ENCODE measurements at places on chromosomes 13 and 19. TPM values are rescaled to one million over a fixed set of nuclear protein-coding genes. Genes with fewer than 3 reads are reported as not detected.

DNA sequence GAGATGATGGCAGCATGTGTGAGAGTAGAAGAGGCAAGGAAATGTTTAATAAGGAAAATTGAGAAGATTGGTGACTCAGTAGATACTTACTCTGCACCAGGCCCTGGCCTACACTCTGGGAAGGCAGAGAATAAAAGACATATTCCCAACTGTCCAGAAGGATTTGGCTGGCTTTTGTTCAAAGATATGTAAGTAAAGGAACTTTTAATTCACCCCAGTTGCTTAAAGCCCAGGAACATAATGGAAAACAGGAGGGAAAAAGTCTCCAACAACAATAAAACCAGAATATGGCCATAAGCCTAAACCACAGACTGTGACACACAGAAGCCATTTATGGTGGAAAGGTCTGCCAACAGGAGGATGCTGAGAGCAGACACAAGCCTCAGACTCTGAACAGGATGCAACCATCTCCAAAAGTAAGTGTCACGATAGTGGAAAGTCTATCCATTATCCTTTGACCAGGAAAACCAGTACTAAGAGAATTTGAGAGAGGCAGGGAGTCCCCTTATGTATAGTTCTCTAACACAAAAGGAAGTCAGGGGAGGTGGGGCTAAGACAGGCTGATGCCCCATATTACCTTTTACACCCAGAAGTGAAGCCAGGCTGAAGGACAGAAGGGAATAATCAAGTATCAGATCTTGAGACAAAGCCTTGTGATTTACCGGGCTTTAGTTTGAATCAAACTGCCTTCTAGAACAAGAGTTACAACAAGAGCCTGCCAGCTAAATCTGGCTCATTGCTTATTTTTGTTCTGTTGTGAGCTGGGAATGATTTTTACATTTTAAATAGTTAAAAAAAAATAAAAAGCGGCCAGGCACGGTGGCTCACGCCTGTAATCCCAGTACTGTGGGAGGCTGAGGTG lies 169.5 kb upstream of the STARD13 start:
- no peak for DNase-seq

Gene SBSN
- not detected for total RNA-seq

DNA sequence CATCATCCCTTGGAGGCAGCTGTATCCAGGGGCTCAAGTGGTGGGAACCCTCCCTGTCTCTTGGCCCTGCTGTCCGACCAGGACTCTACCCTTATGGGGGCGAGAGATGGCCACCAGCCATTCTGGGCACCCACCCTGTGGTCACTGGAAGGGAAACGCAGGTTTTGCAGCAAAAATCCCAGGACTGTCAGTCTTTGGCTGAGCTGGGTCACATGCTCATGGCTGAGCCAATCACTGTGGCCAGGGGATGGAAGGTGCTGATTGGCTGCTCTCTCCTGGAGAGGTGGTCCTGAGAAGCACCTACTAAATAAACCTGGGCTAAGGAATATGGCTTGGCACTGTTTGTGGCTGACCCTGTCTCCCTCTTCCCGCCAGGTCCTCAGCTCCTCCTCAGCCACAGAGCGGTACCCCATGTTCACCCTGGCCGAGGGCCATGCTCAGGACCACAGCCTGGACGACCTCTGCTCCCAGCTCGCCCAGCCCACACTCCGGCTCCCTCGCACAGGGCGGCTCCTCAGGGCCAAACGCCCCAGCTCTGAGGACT lies 8.9 kb downstream of the ATG4D start:
- DNase-seq: peak; percentile 54

DNA sequence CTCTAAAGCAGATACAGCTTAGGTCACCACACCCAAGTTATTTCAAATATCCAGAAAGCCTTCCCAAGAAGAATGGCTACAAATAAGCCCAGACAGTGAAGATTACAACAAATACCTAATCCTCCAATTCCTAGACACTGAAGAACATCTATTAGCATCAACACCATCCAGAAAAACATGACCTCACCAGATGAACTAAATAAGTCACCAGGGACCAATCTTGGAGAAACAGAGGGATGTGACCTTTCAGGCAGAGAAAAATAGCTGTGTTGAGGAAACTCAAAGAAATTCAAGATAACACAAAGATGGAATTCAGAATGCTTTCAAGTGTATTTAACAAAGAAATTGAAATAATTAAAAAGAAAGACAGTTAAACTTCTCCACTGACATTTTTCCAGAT lies 15.0 kb upstream of the CLC start:
- no peak for DNase-seq

DNA sequence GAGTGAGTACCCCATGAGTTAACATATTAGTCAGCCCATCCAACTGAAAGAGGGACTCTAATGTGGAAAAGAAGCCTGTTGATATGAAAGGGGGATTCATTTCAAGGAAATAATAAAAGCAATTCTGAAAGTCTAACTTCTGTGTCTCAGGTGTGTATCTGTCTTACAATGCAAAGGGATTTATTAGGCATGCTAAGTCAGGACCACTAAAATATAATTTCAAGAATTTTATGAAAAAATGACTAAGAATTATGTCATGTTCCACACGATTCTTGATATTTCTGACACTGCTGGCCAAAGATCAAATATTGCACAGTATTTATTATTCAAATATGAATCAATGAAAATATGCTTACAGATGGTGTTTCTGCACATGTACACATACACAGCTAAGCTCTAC lies 130.8 kb downstream of the KLF12 start:
- no peak for DNase-seq

DNA sequence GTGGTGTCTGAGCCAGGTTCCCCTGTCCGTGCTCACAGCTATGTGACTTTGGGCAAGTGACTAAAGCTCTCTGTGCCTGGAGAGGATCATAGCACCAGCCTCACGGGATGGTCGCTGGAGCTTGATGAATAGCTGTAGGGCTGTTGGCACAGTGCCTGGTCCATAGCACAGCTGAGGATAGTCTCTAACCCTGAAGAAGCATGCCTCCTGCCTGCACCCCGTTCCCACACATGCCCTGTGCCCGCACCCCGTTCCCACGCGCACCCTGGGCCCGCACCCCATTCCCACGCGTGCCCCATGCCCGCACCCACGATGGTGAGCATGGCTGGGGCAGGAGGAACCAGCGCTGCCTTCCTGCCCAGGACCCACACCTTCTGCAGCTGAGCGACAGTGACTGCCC lies 63.7 kb upstream of the F7 start:
- no peak for DNase-seq

DNA sequence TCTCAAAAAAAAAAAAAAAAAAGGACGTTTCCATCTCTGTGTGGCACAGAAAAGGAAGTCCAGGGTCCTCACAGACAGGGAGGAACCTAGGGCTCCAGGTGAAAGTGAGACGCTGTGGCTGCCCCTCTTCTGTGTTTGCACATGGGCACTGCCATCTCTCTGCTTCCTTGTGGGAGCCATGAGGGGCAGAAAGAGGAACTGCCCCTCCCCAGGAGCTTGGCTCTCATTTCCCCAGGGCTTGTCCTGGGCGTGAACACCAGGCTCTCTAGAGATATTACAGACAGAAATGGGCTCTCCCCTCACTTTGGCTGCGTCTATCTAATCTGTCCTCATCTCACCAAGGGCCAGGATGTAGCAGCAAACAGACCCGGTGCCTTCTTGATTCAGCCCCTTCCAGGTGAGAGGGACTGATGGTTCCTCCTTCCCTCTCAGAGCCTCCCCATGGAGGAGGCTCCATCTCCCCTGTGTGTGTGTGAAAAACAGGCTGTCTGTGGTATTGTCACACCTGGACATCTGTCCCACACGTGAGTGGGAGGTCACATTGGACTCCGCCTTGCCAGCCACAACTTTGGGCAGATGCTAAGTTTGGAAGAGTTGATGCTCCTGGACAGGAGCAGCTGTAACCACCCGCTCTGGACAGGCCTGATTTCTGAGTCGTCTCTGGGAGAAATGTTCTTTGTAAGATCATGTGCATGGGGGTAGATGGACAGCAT lies 840 bp upstream of the LILRA4 start:
- DNase-seq: peak; percentile 2

GRCh38 chr19:17245535-17245984 lies at the start of gene NR2F6:
TSS of gene NR2F6 (minus strand) at chr19:17245919. CDS start at chr19:17245220, 699 bp downstream.
- no peak for DNase-seq

DNA sequence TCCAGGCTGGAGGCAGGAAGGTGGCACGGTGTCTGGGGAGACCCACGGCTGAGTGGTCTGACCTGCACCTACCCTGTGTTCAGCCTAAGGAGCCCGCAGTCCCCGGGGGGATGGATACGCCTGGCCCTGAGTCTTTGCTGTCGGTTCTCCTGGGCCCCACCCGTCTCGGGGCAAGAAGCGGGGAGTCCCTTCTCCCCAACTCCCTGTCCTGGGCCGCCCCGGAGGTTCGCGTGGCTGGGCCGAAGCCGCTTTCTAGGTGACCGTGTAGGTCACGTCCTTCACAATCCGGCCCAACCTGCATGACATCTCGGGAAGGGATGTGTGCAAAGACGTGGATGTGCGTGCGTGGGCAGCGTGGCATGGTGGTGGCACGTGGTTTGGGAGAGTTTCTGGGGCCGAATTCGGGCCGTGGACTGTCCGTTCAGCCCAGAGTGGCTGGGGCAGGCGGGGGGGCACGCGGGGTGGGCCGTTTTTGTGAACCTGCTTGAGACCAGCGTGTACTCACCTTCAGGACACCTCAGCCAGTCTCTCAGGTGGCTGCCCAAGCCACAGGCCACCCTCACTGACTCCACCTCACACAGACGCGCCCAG lies 103.3 kb downstream of the PTPRS start:
- no peak for DNase-seq

Gene EFNA2
- not detected for total RNA-seq

GRCh38 chr13:109651854-109652253 lies 134.5 kb downstream of the IRS2 start:
- no peak for DNase-seq

Gene FCGBP
- 3.8 TPM for total RNA-seq

Gene ASF1B
- 56.6 TPM for total RNA-seq

Gene OR7D2
- total RNA-seq: 0.14 TPM

GRCh38 chr13:77040835-77041234 lies 13.9 kb upstream of the FBXL3 start:
- DNase-seq: no peak

- no peak for DNase-seq
These were observed 7.0 kb downstream of the GPR18 start for GRCh38 chr13:99250982-99251825.

Gene TNFRSF19
- total RNA-seq: not detected

Gene NDUFB7
- total RNA-seq: 123 TPM

DNA sequence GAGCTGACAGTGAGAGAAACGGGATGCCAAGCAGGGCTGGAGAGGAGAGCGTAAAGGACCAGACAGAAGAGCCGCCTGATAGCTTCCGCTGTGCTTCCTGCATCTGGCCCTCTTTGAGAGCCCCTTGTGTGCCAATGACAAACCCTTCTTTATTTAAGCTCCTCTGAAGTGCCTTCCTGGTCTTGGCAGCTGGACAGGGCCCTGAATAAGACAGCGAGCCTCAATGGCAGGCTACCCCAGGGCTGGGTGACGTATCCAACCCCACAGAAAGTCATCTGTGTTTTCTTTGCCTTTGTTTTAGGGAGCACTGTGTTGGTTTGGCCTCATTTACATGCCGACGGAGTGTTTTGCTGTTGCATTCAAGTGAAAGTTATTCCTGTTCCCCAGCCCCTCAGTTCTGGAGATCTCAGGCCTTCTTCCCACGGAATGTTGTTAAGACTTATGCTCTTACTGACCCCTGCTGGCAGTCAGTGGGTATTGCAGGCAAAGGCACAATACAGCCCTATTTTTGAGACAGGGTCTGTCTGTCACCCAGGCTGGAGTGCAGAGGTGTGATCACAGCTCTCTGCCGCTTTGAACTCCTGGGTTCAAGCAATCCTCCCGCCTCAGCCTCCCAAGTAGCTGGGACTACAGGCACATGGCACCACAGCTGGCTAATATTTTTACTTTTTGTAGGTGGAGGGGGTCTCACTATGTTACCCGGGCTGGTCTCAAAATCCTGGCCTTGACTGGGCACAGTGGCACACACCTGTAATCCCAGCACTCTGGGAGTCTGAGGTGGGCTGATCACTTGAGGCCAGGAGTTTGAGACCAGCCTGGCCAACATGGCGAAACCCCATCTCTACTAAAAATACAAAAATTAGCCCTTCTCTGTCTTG lies 16.8 kb downstream of the CCL25 start:
- peak; percentile 33 for DNase-seq

GRCh38 chr13:80382576-80382975 lies 41.6 kb upstream of the SPRY2 start:
- no peak for DNase-seq

GRCh38 chr13:84543962-84544361 lies 661.7 kb upstream of the SLITRK1 start:
- DNase-seq: no peak

DNA sequence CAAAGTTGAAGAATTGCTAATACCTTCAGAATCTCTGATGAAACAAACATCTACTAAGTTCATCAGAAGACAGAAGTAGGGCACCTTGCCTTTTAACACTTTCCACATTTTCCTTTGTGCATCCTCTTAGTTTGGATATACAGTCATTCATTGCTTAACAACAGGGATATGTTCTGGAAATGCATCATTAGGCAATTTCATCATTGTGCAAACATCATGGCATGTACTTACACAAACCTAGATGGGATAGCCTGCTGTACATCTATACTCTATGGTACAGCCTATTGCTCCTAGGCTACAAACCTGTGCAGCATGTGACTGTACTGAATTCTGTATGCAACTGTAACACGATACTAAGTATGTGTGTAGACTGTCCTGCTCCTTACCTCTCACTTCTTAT lies 169.8 kb downstream of the SUCLA2 start:
- DNase-seq: no peak

DNA sequence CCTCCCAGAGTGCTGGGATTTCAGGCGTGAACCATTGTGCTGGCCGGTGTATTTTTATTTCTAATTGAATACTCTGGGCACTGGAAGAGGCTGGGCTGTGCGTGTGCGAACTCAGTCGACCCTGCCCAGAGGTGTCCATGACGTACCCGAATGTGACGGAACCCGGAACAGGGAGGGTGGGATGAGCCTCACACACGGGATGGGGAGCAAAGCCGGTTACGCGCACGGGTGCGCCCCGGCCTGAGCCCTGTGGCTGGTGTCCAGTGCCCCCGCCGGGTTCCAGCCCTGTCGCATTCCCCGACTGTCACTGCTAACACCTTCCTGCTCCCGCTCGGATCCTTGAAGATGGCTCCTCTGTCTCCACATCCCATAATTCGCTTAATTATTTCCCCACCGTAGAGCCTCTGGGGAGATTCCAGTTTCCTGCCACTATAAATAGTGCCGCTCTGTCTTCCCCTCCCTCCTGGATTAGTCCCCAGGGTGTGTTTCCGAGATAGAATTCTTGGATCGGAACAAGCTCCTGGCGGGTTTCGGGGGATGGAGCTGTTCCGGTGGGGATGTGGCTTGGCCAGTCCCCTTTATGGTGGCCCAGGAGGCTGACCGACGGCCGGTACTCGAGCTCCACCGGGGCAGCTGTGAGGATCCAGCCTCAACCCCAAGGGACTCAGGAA lies 22.0 kb downstream of the SBNO2 start:
- no peak for DNase-seq

Gene PSG5
- total RNA-seq: not detected

Gene SYNE4
- 2.1 TPM for total RNA-seq

DNA sequence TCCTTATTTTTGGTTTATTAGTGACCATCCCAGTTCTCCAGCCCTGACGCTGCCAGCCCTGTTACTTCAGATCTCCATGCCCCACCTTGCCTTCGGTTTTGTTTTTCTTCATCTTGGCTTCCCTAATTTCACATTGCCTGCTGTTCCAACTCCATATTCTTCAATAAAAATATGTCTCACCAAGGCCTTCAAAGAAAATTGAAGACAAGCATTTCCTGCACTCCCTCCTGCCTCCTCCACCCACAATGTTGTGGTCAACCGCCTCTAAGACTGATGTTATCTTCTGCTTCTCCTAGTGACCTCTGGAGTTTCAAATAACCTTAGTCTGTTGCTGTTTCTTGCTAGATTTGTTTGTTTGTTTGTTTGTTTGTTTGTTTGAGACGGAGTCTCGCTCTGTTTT lies 14.6 kb downstream of the PLD3 start:
- DNase-seq: no peak

Measured in activated naive CD4-positive, alpha-beta T cell treated with anti-CD3 and anti-CD28 coated beads for 36 hours (primary cell).